ENCODE measurements at places on chromosomes 11 and 22.

- DNase-seq = no peak
Observed at GRCh38 chr22:31818481-31819392, 64.9 kb downstream of the DEPDC5 start.

DNA sequence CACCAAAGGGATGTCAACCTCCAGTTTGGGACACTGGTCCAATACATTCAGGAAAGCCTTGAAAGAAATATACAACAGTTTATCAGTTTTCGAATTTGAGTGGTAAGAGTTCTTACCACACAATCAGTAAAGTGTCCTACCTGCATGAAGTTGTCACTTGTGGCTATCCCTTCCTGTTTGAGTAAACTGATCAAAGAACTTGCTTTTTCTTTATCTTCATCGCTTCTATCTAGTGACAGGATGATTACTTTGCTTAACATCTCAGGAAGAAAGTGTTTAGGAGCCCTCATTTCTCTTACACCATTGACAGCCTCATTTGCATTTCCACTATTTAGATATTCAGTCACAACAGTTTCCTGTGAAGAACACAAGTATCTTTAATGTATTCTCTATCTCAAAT, 8.4 kb downstream of the EIF4G2 start:
- DNase-seq = no peak

GRCh38 chr22:50002791-50003190, 9.8 kb downstream of the IL17REL start:
- no peak for DNase-seq

DNA sequence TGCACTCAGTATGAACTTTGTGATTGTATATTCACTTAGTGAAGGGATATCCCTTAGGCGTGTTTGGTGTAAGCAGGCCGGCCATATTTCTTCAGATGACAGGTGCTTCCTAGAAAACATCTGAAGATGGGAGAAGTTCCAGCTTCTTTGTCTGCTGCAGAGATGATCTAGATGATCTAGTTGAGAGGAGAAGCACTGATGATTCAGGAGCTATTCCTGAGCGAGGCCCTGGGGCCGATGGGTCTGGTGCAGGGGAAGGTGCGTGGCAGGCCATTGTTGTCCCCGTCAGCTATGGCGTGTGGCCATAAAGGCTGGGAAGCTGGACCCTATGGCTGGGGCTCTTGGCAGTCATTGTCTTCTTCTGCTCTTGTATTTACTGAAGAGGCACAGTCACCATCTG, 14.0 kb downstream of the FAM118A start:
- DNase-seq = no peak

- DNase-seq = no peak
Observed at GRCh38 chr11:11965656-11966353, 42.6 kb downstream of the DKK3 start.

GRCh38 chr11:61083601-61084147, 18.6 kb upstream of the CD5 start:
- DNase-seq = peak; percentile 69

DNA sequence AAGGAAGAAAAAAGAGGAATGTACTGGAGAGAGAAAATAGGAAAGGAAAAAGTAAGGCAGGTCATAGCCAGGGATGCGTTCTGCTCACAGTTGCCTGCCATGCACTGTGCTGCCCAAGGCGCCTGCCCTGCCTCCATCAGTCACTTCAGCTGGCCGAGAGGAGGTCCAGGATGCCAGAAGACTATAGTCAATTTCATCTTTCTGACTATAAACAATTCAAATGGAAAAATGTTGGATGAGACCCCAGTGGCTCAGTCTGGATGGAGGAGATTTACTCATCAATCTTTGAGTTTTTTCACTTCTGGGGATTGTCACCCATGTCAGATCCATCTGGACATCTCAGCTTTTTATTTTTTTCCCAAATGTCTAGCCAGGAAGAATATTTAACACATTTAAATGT, 36.7 kb upstream of the CLMP start:
- no peak for DNase-seq

- DNase-seq = no peak
Observed at GRCh38 chr11:1750481-1750839, at the start of gene IFITM10. TSS of gene IFITM10 (minus strand) at chr11:1750595. CDS start at chr11:1750442, 153 bp downstream.

Measured in trophoblast cell (in vitro differentiated cells and primary cell).